ENCODE measurements at places on chromosomes 13 and 19. TPM values are rescaled to one million over a fixed set of nuclear protein-coding genes. Genes with fewer than 3 reads are reported as not detected.
A peak's percentile ranks its signal among the peaks of the same experiment; 100 is the strongest.

DNA sequence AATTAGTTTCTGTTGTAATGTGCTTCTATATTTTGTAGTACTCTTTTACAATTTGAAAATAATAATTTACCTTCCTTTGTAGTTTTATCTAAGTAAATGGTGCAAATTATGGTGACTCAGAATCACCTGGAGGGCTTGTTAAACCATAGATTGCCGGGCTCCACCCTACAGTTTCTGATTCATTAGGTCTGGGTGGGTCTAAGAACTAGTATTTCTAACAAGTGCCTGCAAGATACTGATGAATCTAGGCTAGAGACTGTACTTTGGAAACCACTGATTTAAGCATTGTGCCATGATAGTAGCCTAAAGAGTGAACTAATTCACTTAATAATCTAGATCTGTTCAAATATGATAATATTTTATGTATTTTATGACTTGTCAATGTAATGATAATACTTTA is 437.4 kb upstream of the SPRY2 start:
- H3K4me1 ChIP-seq = no peaks in the 10 kb centered on the region
- H3K4me3 ChIP-seq = no peak overlapping the region
- no peaks in the 10 kb centered on the region for H3K27me3 ChIP-seq

DNA sequence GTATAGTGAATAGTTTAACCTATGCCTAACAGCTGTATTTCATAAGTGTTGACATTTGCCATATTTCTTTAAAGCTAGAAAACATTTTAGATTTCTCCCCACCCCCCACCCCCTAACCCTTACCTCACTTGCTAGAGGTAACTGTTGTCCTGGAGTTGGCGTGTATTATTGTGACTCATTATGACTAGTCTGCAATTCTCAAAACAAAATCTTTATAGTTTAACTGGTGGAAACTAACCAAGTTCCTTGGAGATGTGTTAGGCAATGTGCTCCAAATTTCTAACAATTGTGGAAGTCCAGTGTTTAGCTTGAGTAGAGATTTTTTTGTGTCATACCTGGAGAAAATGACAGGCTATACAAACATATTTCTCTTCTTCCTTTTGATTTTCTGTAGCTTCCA is 38.0 kb downstream of the KCTD4 start:
- no peak overlapping the region for H3K27ac ChIP-seq
- no peaks in the 10 kb centered on the region for H3K36me3 ChIP-seq
- DNase-seq = no peak

Gene IQCN
- 29.2 TPM for total RNA-seq

GRCh38 chr13:85430216-85430794 is 368.9 kb downstream of the SLITRK6 start:
- H3K4me1 ChIP-seq = no peaks in the 10 kb centered on the region
- no peaks in the 10 kb centered on the region for H3K27me3 ChIP-seq
- H3K36me3 ChIP-seq = no peaks in the 10 kb centered on the region

DNA sequence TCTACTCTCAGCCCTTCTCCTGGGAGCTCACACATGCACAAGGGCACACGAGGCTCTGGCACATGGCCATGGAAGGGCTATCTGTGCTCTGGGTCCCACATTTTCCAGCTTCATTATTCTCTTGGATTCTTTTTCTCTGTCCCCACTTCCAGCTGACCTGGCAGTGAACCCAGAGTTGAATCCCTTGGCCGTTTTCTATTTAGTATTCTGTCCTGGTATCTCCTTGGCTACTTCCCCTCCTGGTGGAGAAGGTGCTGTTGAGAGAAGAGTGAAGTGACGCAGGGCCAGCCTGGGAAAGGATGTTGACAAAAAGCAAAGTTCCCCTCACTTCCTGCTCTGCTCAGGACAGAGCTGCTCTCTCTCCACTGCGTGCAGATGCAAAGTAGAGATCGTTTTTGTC is 303.1 kb downstream of the IRS2 start:
- H3K27me3 ChIP-seq = no peaks in the 10 kb centered on the region
- H3K36me3 ChIP-seq = no peaks in the 10 kb centered on the region
- no peak overlapping the region for H3K4me3 ChIP-seq
- H3K4me1 ChIP-seq = no peaks in the 10 kb centered on the region
- no peak overlapping the region for H3K27ac ChIP-seq

Gene SIGLEC10
- 20.3 TPM for total RNA-seq

DNA sequence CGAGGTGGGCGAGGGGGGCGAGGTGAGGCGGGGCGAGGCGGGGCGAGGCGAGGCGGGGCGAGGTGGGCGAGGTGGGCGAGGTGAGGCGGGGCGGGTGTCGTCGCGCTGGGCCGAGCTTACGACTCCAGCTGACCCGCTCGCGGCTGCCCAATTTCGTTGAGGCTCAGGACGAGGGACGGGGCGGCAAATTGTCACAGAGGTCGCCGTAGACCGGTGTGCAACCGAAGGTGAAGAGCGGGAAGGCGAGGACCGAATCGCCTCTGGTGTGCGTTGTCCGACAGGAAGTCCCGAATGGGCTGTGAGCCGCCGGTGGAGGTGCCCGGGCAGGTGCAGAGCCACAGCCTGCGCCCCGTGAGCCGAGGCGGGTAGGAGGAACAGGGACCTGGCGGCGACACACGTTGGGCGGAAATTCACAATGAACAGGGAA is at the start of gene LACC1:
Gene LACC1, plus strand, starts transcription at position 150 of the 427 bp plus-strand sequence. CDS start 1,082 bp downstream, outside the sequence.
- H3K36me3 ChIP-seq = no peaks in the 10 kb centered on the region
- H3K4me1 ChIP-seq = peaks cover 7% of the 10 kb centered on the region
- peak within 1 kb of the TSS; percentile 91 for H3K27ac ChIP-seq

Gene ZNF599
- total RNA-seq = 6.4 TPM

DNA sequence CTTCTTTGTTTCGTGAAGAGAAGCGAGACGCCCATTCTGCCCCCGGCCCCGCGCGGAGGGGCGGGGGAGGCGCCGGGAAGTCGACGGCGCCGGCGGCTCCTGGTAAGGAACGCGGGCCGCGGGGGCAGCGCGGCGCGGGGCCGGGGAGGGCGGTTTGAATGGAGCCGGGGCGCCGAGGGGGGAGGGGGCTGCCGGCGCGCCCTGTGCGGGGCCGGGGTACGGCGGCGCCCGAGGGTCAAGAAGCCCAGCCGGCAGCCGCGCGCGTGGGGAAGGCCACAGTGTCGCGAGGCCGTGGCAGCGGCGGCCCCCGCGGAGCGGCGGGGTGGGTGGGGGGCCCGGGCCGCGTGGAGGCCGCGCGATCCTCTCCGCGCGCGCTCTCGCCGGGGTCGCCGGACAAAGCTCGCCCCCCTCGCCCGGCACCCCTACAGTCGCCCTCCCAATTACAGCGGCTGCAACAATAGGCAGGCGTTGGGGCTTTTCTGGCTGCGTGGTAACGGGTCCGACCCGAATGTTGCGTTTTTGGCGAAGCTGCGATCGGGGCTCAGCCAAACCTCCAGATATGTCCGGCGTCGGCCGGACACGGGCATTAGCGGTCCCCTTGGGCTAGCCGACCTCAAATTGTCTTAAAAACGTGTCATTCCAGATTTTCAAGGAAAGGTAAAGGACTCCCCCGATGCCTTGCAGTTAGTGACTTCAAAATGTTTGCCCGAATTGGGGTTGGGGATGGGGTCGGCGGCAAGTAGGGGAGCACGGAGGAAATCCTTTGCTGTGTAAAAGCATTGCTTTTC is 437 bp downstream of the SMARCA4 start:
- no peaks in the 10 kb centered on the region for H3K36me3 ChIP-seq
- H3K27ac ChIP-seq = peak overlapping the region; percentile 76
- no peaks in the 10 kb centered on the region for H3K27me3 ChIP-seq
- no peak for DNase-seq
- peaks cover 8% of the 10 kb centered on the region for H3K4me1 ChIP-seq
- peak overlapping the region; percentile 87 for H3K4me3 ChIP-seq

Gene ZNF506
- 55.5 TPM for total RNA-seq

- H3K27ac ChIP-seq = no peak overlapping the region
- H3K4me1 ChIP-seq = no peaks in the 10 kb centered on the region
- H3K4me3 ChIP-seq = no peak overlapping the region
- DNase-seq = no peak
These were observed 403.0 kb downstream of the LMO7 start for GRCh38 chr13:76038920-76039716.

GRCh38 chr19:29841559-29842367 is 30.0 kb downstream of the CCNE1 start:
- H3K36me3 ChIP-seq = no peaks in the 10 kb centered on the region
- no peak overlapping the region for H3K27ac ChIP-seq
- peaks cover 19% of the 10 kb centered on the region for H3K4me1 ChIP-seq

DNA sequence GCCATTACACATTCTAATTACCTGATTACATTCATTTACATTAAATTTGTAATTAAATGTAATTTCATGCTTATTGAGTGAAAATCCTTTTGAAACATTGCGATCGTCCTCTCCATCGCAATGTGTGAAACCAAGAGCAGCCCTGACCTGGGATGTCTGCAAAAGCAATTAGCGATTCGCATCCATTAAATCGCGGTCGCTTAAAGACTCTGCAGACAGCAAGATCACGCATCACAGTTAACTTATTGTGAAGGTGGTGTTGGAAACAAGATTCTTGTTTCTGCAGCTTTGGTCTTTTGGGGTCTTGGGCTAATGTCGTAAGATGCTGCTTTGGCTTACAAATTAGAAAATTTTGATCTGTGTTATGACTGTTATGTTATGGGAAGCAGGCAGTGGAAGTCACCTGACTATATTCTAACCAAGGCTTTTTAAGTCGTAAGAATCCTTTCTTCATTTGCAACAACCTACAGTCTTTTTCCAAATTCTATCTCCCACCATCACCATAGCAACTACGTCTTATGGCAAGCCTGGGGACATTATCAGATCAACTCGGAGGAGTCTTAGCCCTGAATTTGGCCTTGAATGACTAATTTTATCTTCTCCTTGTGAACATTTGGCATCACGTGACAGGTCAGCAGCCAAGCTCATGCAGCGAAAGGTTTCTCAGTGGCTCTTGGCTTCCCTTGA is 142.8 kb upstream of the SOX1 start:
- H3K27me3 ChIP-seq = no peaks in the 10 kb centered on the region
- no peaks in the 10 kb centered on the region for H3K36me3 ChIP-seq
- no peak overlapping the region for H3K4me3 ChIP-seq
- H3K27ac ChIP-seq = no peak overlapping the region
- H3K4me1 ChIP-seq = no peaks in the 10 kb centered on the region

GRCh38 chr19:47110521-47111005 is 3.0 kb downstream of the ZC3H4 start:
- no peak for DNase-seq
- peaks cover 28% of the 10 kb centered on the region for H3K4me1 ChIP-seq
- peak overlapping the region; percentile 100 for H3K27ac ChIP-seq
- H3K27me3 ChIP-seq = no peaks in the 10 kb centered on the region

Gene SIX5
- 29.9 TPM for total RNA-seq

DNA sequence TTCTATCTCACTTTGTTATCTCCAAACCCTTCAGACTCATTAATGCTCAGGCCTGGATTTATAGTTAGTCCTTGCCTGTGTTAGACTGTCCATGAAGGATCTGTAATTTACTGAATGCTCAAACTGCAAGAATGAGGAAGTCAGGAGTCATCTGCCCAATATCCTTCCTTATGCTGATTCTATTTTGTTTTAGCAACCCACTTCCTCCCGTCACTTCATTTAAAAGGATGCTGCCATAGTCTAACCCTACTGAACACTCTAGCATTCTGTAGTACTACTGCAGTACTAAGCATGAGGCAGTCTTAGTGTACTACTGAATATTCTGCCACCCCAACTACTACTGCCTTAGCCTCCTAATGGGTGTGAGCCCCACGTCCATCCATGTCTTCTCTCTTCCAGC is 1.5 kb downstream of the FCAR start:
- H3K4me1 ChIP-seq = no peaks in the 10 kb centered on the region
- H3K27ac ChIP-seq = no peak overlapping the region
- no peak for DNase-seq

Gene DZIP1
- total RNA-seq = 24.5 TPM

- H3K27ac ChIP-seq = peak overlapping the region; percentile 38
- H3K4me1 ChIP-seq = peaks cover 18% of the 10 kb centered on the region
- H3K4me3 ChIP-seq = no peak overlapping the region
- H3K36me3 ChIP-seq = no peaks in the 10 kb centered on the region
- no peaks in the 10 kb centered on the region for H3K27me3 ChIP-seq
- no peak for DNase-seq
These were observed 10.2 kb downstream of the DHRS12 start for GRCh38 chr13:51793570-51794271.

DNA sequence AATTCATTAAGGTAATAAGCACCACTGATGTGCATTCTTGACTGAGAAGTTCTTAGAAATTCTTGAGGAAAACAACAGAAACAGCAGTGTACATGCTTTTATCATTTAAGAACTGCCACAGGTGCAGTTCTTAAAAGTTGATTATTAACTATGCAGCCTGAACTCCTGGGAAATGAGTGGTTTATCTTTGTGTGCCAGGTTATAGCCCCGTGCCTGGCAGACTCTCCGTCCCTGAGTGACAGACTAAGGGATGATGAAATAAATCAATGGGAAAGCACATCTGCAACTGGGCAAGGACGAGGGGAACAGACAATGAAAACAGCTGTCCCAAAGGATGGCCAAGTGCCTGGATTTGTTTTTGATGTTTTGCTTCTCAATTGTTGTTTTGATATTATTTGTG is 84.4 kb upstream of the SPATA13 start:
- H3K4me1 ChIP-seq = peaks cover 22% of the 10 kb centered on the region
- H3K36me3 ChIP-seq = no peaks in the 10 kb centered on the region
- no peak overlapping the region for H3K4me3 ChIP-seq
- no peak for DNase-seq
- no peaks in the 10 kb centered on the region for H3K27me3 ChIP-seq
- peak overlapping the region; percentile 60 for H3K27ac ChIP-seq

Gene TEAD2
- total RNA-seq = 41.3 TPM

DNA sequence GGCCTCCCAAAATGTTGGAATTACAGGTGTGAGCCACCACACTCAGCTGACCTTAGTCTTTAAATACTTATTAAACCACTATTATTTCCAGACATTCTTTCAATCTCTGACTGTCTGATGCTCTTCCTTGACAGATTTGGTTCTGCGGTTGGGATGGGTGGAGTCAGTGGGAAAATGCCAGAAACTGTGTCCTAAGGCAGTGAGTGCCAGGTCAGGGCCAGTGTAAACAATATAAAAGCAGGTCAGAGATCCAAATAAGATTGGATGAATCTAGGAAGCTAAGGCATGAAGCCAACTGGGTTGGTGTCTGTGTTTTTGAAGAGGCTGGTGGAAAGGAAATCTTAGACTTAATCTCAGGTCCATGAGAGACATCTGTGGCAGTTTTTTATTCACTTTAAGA is 74.7 kb downstream of the KLF5 start:
- H3K4me3 ChIP-seq = no peak overlapping the region
- H3K4me1 ChIP-seq = no peaks in the 10 kb centered on the region
- H3K36me3 ChIP-seq = no peaks in the 10 kb centered on the region
- no peak for DNase-seq
- H3K27me3 ChIP-seq = no peaks in the 10 kb centered on the region

DNA sequence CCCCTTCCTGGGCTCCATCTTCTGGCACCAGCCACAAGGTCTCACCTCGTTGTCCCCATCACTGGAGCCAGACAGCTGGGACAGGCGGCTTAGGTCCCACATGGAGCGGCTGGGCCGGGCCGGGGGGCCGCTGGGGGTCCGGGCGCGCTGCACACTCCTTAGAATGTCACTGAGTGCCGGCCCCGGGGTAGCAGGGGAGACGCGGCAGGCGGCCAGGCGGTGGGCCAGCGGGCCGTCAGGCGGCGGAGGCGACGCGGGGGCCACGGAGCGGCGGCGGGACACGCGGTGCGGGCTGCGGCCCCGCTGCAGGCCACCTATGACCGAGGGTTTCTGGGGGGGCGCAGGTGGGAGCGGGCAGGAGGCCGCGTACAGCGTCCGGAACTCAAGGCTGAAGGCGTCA is 3.1 kb upstream of the SPACA4 start:
- H3K4me1 ChIP-seq = no peaks in the 10 kb centered on the region
- no peak overlapping the region for H3K27ac ChIP-seq
- no peaks in the 10 kb centered on the region for H3K27me3 ChIP-seq
- DNase-seq = no peak
- H3K4me3 ChIP-seq = no peak overlapping the region

- H3K27ac ChIP-seq = no peak overlapping the region
- no peaks in the 10 kb centered on the region for H3K36me3 ChIP-seq
- DNase-seq = no peak
- no peaks in the 10 kb centered on the region for H3K27me3 ChIP-seq
- H3K4me3 ChIP-seq = no peak overlapping the region
- no peaks in the 10 kb centered on the region for H3K4me1 ChIP-seq
These were observed 362.4 kb downstream of the KCTD12 start for GRCh38 chr13:76523740-76524340.

Gene ZNF414
- 6.5 TPM for total RNA-seq

Measured in thoracic aorta (tissue), 2 donors.